ENCODE measurements at places on chromosomes 4 and X. TPM values are rescaled to one million over a fixed set of nuclear protein-coding genes. Genes with fewer than 3 reads are reported as not detected.

OPRPN gene
- total RNA-seq, result not detected

DACH2 gene
- total RNA-seq, result not detected

GRCh38 chr4:100778431-100778830 lies 260.6 kb upstream of the EMCN start:
- H3K4me1 ChIP-seq, result no peaks in the 10 kb centered on the region
- no peak overlapping the region for H3K4me3 ChIP-seq
- H3K27me3 ChIP-seq, result no peaks in the 10 kb centered on the region
- no peak for DNase-seq
- H3K27ac ChIP-seq, result no peak overlapping the region

- no peak for DNase-seq
- H3K4me1 ChIP-seq, result peaks cover 8% of the 10 kb centered on the region
- H3K27me3 ChIP-seq, result peaks cover 6% of the 10 kb centered on the region
- no peak overlapping the region for H3K27ac ChIP-seq
- no peaks in the 10 kb centered on the region for H3K36me3 ChIP-seq
- H3K4me3 ChIP-seq, result no peak overlapping the region
Observed at GRCh38 chr4:3465698-3466671, 2.9 kb downstream of the DOK7 start.

DNA sequence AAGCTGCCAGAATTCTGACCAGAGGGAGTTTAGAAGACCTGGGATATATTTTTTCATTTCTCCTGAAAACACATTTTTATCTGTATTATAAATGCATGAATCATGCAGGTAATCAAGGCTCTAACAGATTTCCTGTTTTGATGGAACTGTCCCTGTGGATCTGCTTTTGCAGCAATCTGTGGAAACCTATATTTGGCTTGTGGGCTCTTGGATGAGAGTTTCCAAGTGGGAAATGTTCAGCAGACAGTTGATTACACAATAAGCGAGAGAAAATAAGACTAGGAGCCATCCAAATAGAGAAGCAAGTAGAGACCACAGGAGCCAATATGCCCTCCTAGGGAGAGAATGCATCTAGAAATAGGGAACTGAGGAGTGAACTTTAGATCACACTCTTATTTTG lies 105.0 kb downstream of the NDST3 start:
- H3K4me1 ChIP-seq, result no peaks in the 10 kb centered on the region
- H3K36me3 ChIP-seq, result no peaks in the 10 kb centered on the region
- H3K27ac ChIP-seq, result no peak overlapping the region
- DNase-seq, result no peak
- H3K4me3 ChIP-seq, result no peak overlapping the region
- no peaks in the 10 kb centered on the region for H3K27me3 ChIP-seq

GRCh38 chrX:17046478-17047097 lies 100.1 kb downstream of the REPS2 start:
- DNase-seq, result no peak
- no peaks in the 10 kb centered on the region for H3K36me3 ChIP-seq
- H3K4me1 ChIP-seq, result no peaks in the 10 kb centered on the region
- H3K4me3 ChIP-seq, result no peak overlapping the region

- peak overlapping the region; percentile 93 for H3K27ac ChIP-seq
- H3K4me3 ChIP-seq, result no peak overlapping the region
- H3K27me3 ChIP-seq, result no peaks in the 10 kb centered on the region
- DNase-seq, result peak; percentile 57
Observed at GRCh38 chr4:2923668-2924173, 39.5 kb downstream of the NOP14 start.

Measured in chondrocyte (in vitro differentiated cells).